ENCODE measurements at places on chromosomes 1 and 21.

GRCh38 chr21:31282095-31282709 lies 61.9 kb downstream of the TIAM1 start:
- DNase-seq = no peak

DNA sequence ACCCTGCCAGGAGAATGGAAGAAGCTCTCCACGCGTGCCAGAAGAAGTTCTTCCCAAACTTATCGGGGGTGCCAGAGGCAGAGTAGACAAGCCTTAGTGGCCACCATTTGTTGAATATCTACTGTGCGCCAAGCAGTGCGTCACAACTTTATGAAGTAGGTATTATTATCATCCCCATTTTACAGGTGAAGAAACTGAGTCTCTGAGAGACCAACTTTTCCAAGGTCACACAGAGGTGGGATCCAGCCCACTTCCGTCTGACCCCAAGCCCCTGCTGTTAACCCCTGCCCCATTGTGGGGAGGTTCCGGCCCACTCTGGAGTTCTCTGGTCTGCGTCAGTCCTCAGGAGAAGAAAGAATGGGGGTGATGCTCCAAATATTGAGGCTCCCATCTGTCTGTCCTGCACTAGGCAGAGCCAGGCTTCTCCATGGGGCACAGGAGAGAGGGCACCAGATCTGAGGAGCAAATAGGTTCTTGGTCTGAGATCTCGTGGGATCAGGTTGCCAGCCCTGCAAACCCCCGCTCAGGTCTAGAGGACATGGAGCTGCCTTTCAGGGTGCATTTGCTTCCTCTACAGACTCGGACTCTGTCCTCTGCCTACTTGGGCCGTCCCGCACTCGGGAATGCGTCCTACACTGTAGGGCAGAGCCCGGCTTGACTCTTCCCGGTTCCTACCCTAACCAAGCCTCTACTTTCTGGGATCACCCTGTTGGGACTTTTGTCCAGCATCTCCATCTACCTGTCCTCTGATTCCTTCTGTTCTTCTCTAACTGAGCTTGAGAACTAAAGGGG lies 2.1 kb downstream of the CDK18 start:
- DNase-seq = no peak

- DNase-seq = no peak
Measured at GRCh38 chr1:116470671-116471070, 97.6 kb downstream of the ATP1A1 start.

DNA sequence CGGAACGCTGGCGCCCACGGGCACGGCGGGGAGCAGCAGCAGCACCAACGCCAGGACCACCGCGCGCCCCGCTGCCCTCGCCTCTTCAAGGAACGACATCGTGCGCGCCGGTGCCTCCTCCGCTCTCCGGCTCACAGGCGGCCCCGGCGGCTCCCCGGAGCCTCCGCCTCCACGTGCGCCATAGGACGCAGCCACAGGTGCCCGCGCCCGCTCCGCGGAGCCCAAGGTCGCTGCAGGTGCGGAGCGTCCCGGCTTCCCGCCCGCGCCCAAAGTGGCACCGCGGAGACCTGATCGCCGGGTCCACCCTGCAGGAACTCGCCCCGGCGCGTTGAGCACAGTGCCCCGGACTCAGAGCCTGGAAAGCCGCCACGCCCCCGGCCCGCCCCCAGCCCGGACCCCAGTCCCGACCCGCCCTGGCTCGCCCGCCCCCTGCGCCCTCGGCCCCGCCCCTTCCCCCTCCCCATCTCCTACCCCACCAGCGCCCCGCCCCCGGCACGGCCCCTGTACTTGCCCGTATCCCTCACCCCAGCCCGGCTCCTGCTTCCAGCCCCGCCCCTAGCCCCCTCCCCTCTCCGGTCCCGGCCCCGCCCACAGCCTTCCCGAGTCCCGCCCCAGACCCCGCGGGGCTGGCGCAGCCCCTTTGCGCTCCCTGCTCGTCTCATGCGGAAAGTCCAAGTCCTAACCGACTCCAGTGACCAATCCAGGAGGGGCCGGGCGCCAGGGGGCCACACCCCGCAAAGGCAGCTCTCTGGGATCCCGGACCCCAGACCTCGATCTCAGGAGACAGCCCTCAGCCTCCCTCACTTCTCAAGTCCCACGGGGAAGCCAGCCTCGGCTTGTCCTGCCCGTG lies at the start of gene MEGF6:
MEGF6 (minus strand) TSS at position 339 of the 850 bp plus-strand sequence; CDS start at position 99, 240 bp downstream.
- no peak for DNase-seq

DNA sequence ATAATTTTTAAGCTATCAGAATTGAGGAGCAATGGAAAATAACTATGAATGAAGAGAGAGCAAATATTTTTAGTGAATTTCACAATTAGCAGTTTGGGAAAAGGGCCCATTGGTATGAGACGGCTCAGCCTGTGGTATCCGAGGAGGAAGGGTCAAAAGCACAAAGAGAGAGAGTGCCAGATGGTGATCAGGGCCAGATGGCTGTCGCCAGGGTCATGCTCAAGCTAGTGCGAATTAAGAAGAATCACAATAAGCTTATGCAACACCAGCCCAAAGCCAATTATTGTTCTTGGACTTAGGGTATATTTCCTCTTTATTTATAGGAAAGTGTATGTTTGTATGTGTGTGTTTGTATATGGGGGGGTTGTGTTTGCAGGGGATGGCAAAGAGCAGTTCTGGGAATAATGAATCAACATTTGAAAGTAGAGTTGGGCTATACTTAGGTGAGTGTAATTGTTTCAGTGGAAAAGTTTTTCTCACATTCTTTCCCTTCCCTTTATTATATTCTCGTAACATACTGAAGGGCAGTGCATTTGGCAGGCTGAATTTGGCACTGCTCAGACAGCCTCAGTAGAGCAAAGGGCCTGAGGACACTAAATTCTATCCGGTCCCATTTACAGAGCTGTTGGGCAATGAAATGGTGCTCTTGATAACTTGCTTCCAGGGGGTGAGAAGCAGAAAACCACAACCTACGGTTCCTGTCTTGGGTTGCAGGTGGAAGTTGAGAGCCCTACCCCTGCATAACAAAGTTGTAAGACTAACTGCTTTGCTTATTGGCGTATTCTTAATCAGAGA lies 19.5 kb upstream of the DDR2 start:
- no peak for DNase-seq

GRCh38 chr1:21651214-21652042 lies 17.7 kb downstream of the RAP1GAP start:
- no peak for DNase-seq

DNA sequence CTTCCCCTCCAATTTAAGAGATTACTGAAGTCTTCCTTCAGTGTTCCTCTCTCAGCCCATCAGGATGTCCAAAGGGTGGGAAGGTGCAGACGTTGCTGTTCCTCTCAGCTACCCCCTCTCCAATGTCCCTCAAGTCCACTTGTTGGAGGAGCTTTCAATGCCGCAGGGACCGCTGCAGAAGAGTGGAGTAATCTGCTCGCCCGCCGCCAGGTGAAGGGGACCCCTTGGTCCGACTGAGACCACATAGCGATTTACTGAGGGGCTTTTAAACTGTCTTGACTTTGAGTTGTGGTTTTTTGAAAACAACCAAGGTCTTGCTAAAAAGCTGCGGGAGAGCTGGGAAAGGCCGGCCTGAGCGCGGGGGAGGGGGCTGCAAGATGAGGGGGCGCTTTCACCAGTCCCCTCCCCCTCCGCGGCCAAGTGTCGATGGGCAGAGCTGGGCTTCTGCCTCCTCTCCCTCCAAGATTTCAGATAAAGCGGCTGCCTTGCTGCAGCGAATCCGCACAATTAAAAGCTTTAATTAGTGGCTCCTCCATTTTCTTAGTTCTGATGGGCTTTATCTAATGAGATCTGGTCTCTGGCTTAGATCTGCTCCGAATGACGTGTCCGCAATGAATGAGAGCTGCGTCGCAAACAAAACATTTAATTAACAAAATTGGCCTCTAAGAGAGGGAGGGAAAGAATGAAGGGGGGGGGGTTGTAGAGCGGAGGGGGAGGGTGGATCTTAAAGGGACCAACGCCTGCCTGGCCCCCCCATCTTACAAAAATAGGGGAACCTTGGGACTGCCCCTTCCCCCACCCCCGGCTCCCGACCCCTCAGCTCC lies 5.9 kb downstream of the LMO4 start:
- no peak for DNase-seq

DNA sequence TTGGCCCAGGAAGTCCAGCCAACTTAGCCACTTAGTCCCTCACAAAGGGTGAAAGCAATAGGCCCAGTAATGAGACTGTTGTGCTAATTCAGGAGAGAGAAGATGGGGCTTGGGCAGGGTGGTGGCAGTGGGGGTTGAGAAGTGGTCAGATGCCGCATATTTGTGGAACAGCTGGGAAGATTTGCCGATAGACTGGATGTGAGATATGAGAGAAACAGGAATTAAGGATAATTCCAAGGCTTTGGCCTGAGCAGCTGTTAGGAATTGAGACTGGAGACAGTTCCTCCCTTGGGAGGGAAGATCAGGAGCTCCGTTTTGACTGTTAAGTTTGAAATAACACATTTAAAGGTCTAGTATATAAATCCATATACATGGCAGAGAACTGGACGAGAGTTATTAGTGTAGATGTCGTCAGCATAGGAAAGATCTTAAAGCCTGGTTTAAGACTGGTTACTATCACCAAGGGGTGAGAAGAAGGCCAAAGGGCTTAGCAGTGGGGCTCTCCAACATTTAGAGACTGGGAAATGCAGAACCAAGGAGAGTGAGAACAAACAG lies 323.7 kb upstream of the FAM78B start:
- no peak for DNase-seq

- DNase-seq = no peak
Measured at GRCh38 chr1:52631759-52632331, 1.1 kb upstream of the SHISAL2A start.

DNA sequence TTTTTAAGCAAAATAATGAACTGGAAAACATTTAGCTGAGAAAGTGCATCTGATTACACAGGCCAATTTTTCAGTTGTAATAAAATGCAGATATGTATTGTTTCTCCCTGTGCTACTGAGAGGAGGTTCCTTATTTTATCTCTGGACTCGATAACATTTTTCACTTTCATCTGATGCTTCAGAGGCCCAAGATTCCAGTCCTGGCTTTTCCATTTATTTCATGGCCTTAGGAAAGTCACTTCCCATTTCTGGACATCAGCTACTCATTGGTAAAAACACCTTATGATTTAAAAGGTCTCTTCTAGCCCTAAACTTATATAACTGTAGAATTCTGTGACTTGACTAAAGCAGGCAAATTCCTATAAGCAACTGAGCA lies 203.5 kb downstream of the HHAT start:
- no peak for DNase-seq
